H4 (cell line): ENCODE measurements at places on chromosomes 1 and 21.

GRCh38 chr1:67749844-67750690 is 65.1 kb downstream of the GADD45A start:
- peak; percentile 99 for DNase-seq

GRCh38 chr1:234782791-234783190 is 172.8 kb upstream of the IRF2BP2 start:
- peak; percentile 16 for DNase-seq

- no peak for DNase-seq
These were observed 36.1 kb downstream of the ELAPOR1 start for GRCh38 chr1:109149874-109150601.

GRCh38 chr1:43443197-43443946 is 10.4 kb downstream of the HYI start:
- no peak for DNase-seq

DNA sequence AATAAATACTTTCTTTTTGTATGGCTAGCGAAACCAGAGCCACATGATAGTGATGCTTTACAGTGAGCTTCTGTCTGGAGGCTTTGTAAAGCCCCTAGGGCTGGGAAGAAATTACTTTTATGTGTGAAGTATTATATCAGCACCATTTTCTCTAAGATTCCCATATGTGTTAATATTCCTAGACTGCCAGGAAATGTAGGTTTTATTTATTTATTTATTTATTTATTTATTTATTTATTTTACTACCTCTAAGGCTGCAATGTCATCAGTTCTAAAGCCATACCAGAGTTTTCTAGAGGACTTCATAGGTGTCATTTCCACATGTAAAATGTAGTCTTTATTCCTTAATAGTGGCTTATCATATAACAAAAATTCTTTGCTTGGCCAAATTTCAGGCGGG is 4.4 kb upstream of the CHI3L1 start:
- DNase-seq = no peak

GRCh38 chr1:25989440-25990234 is 8.2 kb downstream of the PAFAH2 start:
- no peak for DNase-seq

GRCh38 chr1:92958203-92958970 is 2.9 kb downstream of the DIPK1A start:
- DNase-seq = no peak

- DNase-seq = no peak
These were observed 261.4 kb downstream of the CTH start for GRCh38 chr1:70672442-70672888.

GRCh38 chr1:232725305-232726047 is 79.7 kb upstream of the MAP10 start:
- DNase-seq = no peak

- DNase-seq = no peak
These were observed 210.9 kb downstream of the LTN1 start for GRCh38 chr21:28781602-28782276.

GRCh38 chr1:156963621-156964020 is 43.2 kb downstream of the LRRC71 start:
- no peak for DNase-seq

GRCh38 chr1:64745986-64746940 is 1.4 kb downstream of the RAVER2 start:
- DNase-seq = no peak
